ENCODE measurements at places on chromosomes 2 and 18.

GRCh38 chr2:201999279-201999678, 34.4 kb upstream of the FZD7 start:
- DNase-seq, result no peak

DNA sequence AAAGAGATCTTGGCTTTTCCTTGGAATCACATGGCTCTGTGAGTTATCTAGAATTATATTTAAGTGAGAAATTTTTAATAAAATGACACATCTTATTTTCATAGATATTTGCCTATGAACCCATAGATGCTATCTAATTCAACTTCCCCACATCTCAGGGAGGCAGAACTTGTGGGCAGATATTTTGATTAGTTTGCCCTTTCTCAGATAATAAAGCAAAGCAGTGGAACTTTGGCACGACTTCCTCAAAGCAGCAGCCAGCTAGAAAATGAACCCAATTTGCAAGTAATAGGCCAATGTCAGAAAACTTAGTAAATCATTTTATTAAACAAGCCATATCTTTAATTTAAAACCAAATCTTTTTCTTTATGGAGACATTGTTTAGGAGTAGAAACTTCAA, 32.7 kb downstream of the RAB27B start:
- no peak for DNase-seq

DNA sequence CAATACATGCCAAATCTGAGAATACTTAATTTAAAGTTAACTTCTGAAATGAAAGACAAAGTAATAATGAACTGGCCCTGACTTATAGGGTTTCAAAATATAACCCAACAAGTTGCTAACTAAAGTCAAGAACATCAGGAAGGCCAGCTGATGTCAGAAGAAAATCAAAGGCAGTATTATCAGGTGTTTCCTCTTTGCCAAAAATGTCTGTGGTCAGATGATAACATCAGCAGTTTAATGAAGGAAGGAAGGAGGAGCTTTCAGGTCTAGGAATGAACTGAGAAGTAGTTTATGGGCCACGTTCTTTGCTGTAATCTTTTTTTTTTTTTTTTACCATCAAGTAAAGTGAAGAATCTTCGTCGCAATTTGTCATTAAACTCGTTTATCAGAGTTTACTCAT, 40.9 kb downstream of the CDH2 start:
- no peak for DNase-seq

DNA sequence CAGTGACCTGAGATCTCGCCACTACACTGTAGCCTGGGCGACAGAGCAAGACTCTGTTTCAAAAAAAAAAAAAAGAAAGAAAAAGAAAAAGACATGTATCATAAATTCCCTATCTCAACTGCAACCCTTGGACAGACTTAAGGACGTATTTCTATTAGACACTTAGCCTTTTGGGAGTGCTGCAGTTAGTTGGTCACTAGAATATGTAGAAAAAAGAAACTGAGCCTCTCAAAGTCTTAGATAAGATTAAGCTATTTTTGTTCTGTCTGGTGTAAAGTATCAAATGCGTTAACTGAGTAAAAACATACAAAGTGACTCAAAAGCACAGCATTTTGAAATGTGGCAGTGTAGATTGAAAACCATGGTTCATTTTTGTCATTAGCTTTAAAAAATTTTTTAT, 7.3 kb downstream of the NBEAL1 start:
- DNase-seq, result no peak

DNA sequence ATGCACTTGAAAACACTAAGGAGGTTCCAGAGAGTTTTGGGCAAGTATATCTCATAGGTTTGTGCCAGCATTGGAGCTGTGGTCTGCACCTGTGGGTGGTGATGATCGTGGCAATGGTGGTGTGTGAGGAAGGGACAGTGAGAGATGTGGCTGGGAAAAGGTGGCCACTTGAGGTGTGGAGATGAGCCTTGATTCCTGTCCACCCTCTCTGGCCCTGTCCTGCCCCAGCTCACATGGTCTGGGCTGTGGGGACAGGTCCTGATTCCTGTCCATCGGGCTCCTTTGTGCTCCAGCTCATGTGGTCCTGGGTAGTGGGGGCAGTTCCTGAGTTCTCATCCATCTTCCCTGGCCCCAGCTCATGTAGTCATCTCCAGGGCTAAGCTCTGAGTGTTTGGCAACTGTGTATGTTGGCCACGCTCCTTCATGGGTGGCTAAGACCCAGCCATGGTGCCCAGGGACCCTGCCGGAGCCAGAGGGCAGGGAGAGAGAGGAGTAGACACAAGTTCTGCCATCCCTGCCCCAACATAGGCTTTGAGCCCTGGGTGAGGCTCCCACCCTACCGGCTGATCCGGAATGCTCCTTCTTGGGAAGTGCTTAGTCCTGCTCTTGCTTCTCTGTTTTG, 294.4 kb upstream of the HDAC4 start:
- no peak for DNase-seq

DNA sequence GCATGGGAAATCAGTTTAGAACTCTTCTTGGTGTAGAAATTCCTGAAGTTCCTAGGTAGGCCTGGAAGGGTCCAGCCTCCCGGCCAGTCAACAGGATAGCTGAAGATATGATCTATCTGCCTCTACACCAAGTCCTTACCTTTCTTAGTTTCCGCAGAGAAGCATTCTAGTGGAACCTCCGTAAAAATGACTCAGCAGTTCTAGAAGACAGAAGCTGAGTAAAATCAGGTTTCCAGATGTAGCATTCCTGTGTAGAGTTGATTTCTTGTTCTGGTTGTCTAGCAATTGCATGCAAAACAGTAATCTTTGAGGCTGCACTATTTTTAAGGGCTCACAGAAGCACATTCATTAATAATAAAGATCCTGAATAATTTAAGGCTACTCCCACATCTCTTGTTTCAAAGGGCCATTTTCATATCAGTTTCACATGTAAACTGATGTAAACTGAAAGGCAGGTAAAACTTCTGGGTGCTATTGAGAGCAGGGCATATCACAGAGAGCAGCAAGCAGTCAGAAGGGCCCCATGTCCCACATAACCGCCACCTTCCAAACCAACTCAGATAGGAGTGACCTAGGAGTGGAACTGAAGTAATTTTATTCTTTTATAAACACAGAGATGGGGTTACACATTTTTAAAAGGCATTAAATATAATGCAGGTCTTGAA, 3.2 kb upstream of the DYTN start:
- DNase-seq, result no peak

- no peak for DNase-seq
Observed at GRCh38 chr2:215930505-215931253, 82.7 kb downstream of the MREG start.

DNA sequence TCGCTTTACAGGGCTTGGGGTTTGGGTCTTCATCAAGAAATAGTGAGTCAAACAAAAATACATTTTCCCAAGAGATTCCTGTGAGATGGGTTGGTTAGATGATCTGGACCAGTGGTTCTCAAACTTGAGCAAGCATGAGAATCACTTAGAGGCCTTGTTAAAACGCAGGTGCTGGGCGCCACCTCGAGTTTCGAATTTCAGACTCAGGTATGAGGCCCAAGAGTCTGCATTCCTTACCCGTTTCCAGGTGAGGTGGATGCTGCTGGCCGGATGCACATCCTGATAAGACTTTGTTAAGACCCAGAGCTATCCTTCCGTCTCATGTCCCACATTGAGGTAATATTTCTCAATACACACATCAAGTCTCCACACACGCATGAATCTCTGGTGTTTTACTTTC, 707.8 kb upstream of the SALL3 start:
- DNase-seq, result no peak

DNA sequence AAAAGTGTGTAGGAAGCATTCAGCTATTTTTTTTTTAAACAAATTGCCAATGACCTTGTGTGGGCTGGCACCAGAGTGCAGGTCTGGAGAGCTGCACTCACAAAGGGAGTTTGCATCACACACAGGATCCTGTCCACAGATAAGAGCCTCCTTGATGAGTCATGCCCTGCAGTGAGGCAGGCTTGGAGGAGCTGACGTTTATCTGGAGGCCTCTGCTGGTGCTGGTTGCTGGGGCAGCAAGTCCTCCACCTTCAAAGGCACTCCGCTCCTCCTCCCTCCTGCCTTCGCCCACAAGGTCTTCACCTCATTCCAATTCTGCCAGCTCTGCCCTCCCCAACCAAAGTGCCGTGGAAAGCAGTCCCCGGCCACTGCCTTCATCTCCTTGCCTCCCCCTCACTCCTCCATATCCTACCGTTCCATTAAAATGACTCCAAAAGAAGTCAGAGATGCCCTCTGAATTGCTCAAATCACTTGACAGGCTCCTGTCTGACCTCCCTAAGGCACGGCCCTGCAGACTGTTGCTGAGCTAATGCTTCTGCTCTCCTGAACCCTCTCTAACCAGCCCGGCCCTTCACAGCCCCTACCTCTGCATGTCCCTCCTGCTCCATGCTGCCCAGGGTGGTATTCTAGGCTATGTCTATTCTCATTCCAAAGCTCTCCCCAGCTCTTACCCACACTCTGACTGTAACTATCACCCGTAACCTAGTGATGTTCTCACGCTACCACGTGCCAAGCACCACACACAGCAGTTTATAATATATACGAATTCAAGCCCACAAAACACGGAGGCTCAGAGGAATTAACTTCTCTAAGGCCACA, 30.9 kb downstream of the LONRF2 start:
- DNase-seq, result no peak

DNA sequence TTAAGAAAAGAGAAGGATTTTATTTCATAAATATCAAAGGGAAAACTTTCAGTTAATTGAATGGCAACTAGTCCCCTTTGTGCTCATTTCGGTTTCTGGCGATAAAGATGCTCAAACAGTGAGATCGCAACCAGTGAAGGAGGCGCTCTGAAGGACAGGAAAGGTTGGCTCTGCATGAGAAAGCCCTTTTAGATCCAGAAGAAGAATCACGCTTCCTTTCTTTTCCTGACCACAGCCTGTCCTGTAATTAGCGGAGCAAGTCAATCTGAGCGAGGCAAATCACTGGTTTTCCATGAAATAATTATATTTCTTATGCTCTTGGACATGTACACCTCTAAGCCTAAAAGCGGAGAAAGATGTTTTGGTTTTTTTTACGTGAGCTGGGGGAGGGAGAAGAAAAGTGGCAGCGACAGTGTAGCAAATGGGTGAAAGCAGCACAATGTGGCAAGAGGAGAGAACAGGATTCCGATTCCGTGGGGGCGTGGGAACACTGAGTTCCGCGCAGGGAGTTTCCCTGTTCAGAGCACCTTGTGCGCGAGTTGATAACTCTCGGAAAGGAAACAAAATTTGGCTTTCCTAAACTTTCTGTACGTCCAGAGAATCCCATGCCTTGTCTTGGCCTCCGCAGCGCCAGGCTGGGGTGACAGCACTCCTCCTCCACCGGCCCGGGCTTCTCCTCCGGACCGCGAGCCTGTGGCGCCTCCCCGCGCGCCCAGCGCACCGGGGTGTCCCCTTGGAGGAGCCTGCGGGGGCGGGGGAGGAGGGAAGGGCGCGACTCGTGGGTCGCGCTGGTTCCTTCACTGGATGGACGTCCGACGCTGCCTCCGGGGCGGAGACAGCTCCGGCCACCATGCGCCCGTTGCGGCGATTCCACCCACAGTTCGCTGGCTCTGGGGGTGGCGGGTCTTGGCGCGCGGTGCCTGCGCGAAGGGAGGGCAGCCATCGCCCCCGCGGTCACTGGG, 620 bp upstream of the SLC9A2 start:
- no peak for DNase-seq

- no peak for DNase-seq
Observed at GRCh38 chr2:191145769-191146471, 4.9 kb downstream of the STAT4 start.

GRCh38 chr2:42116195-42117181, 52.7 kb upstream of the EML4 start:
- DNase-seq, result no peak

DNA sequence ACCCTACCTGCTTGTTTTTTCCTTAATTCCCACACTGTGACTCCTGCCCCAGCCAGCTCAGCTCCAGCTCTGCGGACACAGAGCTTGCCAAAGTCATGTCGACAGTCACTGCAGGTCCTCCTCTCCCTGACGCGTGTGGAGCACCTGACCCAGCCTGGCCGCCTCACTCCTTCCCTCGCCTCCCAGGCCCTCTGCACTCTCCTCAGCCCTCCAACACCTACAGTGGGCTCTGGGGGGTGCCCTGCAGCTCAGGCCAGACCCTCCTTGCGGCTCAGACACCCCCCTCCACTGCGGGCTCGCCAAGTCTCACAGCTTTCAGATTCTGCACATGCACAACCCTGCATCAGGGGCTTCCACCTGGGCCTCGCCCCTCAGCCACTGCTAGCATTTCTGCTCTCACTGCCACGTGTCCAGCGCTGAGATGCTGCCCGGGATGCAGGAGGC, 68.3 kb downstream of the NDUFA10 start:
- no peak for DNase-seq

DNA sequence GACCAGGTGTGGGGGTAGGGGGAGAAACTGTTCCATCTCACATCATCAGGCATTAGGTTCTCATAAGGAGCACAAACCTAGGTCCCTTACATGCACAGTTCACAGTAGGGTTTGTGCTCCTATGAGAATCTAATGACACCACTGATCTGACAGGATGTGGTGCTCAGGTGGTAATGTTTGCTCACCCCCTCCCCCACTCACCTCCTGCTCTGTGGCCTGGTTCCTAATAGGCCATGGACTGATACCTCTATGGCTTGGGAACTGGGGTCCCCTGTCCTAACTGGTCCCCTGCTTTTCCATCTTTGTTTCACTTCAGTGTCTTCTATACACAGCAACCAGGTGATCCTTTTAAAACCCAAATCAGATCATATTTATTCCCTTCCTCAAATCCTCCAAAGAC, 267.8 kb downstream of the TNS1 start:
- DNase-seq, result no peak

GRCh38 chr2:95348609-95349567, 51.7 kb downstream of the KCNIP3 start:
- DNase-seq, result no peak

GRCh38 chr2:1754046-1754445, 9.7 kb upstream of the PXDN start:
- DNase-seq, result no peak

DNA sequence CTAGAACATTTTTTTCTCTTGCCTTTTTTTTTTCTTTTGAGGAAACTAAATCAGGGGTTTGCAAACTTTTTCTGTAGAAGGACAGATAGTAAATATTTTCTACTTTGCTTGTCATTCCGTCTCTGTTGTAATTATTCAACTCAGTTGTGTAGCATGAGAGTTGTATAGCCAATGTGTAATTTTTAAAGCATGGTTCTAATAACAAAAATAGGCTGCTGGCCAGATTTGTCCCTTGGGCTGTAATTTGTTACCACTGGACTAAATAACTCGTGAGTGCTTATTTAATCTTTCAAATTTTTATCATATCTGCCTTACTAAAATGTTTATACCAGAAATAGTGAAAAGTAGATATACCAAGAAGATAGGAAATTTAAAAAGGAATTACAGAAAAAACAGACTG, 43.0 kb downstream of the CCDC148 start:
- DNase-seq, result no peak

GRCh38 chr2:112242384-112242783, 12.5 kb downstream of the ZC3H8 start:
- DNase-seq, result no peak

DNA sequence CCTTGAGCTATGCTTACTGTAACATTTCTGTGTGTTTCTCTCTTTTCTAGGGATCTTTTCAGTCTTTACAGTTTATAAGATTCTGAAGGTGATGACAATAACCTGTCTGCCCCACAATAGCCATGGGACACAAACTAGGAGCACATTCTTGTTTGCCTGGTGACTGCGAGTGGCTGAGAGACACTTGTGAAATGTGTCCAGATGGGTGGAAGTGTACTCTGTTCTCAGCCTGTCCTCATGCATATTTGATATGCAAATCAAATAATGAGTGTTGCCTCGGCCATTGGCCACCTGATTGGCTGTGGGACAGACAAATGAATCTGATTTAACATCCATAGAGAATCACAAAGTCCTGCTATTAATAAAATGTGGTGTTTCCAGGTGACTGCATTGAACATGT, 246.2 kb downstream of the HNMT start:
- no peak for DNase-seq

Measured in GM18507 (cell line).